ENCODE measurements at places on chromosomes 2 and 18.

DNA sequence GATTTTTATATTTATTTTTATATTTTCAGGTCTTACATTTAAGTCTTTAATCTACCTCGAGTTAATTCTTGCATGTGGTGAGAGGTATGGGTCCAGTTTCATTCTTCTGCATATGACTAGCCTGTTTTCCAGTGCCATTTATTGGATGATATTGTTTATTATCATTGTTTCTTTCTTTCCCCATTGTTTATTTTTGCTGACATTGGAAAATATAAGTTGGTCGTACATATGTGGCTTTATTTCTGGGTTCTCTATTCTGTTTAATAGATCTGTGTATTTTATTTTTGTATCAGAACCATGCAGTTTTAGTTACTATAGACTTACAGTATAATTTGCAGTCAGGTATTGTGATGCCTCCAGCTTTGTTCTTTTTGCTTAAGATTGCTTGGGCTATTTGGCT lies 113.4 kb upstream of the VWC2L start:
- no peak for DNase-seq

- DNase-seq = no peak
Observed at GRCh38 chr18:78890388-78890787, 89.2 kb upstream of the SALL3 start.

GRCh38 chr2:26648516-26648915 lies 7.3 kb upstream of the CIB4 start:
- no peak for DNase-seq

DNA sequence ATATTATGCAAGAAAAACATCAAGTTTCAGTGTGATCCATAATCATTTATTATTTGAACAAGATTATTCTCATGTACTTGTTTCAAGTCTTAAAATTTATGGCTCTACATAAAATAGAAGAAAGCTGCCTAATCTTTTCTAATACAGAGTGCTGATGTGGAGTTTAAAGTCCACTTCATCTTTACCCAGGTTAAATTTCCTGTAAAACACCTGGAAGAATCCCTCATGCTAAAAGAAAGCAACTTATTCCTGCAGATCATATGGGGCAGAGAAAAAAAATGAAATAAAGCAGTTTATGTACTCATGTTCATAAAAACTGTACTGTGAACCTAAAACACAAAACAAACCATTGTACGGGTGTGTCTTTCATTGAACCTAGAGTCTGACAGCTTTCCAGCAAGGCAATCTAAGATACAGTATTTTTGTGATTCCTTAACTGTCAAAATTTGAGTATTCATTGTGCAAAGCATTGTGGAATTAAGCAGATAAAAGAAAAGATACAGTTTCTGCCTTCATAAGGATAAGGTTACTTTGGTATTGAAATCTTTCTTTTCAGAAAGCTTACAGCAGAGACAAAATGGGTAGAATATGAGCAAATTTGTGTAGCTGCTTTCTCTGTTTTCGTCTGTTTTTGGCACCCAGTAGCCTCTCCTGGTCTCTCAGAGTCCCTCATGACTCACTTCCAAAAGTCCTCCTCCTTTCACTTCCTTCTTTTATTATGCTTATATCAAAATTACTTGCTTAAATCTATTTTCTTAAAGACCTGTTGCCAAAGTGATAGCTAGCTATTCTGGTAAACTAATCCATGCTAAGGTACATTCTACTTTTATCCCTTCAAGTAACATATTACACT lies 26.9 kb upstream of the GLS start:
- no peak for DNase-seq

DNA sequence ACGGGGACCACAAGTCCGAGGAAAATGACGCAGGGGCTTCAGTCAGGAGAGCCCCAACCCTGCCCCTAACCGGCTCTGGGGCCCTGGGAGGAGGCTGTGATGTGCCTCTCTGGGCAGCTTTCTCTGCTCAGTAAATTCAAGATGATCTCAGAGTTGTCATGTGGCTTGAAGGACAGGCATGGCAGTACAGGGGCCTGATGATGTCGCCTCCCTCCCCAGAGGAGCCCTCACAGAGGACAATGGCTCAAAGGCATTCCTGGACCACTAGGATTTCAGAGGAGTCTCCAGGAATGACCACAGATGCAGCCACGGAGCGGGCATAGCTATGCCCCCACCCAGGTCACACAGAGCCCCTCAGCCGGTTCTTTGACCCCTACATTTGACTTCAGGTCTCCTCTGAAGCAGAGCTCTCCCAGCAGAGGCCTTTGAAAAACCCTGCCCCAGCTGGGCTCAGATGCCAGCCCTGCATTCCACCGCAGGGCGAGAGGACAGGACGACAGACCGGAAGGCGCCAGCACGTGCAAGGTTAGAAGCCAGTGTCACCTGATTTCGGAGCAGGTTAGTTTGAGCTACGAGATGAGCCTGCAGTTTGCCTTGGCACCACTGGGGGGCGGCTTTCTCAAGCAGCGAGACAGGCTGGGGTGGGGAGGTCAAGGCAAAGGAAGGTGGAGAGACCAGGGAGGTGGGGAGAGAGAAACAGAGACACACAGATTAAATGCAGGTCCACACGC lies 39.2 kb downstream of the BIN1 start:
- DNase-seq = peak; percentile 24

- no peak for DNase-seq
Observed at GRCh38 chr2:178928077-178928476, 120.9 kb upstream of the TTN start.

GRCh38 chr18:58937071-58937886 lies 72.6 kb downstream of the ZNF532 start:
- no peak for DNase-seq

- DNase-seq = no peak
Observed at GRCh38 chr2:127356531-127356930, 31.2 kb downstream of the MAP3K2 start.

GRCh38 chr2:16334886-16335603 lies 330.6 kb downstream of the CYRIA start:
- DNase-seq = no peak

DNA sequence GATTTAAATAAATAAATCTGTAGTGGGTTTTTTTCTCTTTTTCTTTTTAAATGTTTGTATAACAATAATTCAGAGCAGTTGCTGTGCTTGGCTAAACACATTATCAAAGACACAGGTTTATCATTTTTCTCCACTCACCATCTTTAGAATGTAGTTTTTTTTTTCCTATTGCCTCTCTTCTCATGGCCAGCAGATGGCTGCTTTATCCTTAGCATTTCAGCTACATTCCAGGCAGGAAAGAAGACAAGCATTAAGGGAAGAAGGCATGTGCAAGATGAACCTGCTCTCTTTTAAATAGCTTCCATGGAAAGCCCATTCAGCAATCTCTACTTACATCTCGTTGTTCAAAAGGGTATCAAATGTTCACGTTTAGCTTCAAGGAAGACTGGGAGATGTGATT lies 42.6 kb downstream of the ARHGAP15 start:
- DNase-seq = no peak

DNA sequence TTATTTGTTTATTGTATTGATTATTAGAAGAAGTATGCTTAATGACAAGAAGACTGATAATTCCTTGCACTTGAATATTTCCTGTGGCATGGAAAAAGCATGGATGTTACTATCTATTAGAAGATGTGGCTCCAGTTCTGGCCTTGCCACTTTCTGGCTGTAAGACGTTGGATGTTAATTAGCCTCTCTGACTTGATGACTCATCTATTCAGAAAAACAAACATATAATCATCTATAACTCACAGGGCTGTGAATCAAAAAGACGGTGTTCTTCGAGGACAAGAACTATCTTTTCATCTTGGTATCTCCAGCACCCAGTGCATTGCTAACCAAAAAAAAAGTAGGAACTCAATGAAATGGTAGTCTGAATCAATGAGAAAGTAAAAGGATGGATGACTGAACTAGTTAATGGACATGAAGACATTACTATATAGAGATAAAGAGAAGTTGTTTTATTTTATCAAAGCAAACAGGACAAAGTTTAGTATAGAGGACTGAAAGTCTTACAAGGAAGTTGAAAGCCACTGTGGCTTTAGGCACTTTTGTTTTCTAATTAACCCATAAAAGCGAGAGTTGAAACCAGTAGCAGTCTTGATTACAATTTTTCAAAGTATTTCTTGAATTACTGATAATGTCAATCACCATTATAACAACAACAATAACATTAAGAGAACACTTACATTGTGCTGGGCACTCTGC lies 145.3 kb downstream of the RND3 start:
- DNase-seq = no peak

DNA sequence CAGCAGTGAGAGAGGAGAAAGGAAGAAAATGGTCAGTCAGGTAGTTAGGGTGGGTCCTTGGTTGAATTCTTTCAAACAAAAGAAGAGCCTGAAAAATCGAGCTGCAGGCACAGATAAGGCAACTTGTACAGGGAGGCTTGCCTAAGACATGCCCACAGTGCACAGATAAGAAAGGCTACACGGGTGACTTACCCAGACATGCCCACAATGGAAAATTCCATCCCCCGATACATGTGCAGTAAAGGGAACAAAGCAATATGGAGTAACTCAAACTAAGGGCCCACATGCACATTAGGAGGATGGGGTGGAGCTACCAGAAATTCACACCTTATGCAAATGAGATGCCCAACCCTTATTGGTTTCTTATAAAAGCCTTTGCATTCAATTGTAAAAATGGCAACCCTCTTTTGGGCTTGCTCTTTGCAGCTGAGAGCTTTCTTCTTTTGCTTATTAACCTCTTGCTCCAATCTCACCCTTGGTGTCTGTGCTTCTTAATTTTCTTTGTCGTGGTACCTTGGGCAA lies 110.3 kb upstream of the RMP24 start:
- no peak for DNase-seq

GRCh38 chr2:174605687-174606086 lies 8.1 kb upstream of the WIPF1 start:
- DNase-seq = no peak

GRCh38 chr2:69718338-69718965 lies 23.5 kb upstream of the ANXA4 start:
- no peak for DNase-seq

GRCh38 chr2:53770264-53770663 lies 2.7 kb downstream of the CHAC2 start:
- DNase-seq = no peak

- DNase-seq = no peak
Observed at GRCh38 chr18:57440331-57441070, 5.3 kb downstream of the ONECUT2 start.

DNA sequence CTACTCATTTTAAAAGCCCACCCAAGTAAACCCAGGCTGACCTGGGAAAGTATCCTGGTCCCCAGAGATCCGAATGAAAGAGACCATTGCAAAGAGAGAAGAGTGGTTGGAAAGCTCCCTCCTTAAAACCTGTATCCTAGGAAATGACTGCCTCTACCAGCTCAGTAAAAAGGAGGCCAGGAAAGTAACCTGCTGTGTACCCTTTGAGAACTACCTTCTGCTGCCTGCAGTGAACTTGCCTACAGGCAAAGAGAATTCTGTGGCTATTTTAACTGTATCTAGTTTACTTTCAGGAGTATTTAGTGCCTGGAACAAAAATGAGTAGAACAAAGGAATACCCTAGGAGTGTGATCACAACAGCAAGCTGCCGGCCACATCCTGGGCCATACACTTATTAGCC lies 641.7 kb upstream of the NRXN1 start:
- no peak for DNase-seq

GRCh38 chr18:78092901-78093300 lies 843.3 kb downstream of the GALR1 start:
- DNase-seq = no peak

- DNase-seq = no peak
Observed at GRCh38 chr18:47953471-47953931, 23.0 kb upstream of the SMAD2 start.

- no peak for DNase-seq
Observed at GRCh38 chr2:237092506-237092905, 6.8 kb downstream of the COPS8 start.

- no peak for DNase-seq
Observed at GRCh38 chr2:75558786-75559679, 1.7 kb downstream of the EVA1A start.

GRCh38 chr2:33051586-33052360 lies 105.0 kb downstream of the LTBP1 start:
- no peak for DNase-seq

GRCh38 chr2:171625006-171625405 lies 62.3 kb upstream of the DYNC1I2 start:
- no peak for DNase-seq

DNA sequence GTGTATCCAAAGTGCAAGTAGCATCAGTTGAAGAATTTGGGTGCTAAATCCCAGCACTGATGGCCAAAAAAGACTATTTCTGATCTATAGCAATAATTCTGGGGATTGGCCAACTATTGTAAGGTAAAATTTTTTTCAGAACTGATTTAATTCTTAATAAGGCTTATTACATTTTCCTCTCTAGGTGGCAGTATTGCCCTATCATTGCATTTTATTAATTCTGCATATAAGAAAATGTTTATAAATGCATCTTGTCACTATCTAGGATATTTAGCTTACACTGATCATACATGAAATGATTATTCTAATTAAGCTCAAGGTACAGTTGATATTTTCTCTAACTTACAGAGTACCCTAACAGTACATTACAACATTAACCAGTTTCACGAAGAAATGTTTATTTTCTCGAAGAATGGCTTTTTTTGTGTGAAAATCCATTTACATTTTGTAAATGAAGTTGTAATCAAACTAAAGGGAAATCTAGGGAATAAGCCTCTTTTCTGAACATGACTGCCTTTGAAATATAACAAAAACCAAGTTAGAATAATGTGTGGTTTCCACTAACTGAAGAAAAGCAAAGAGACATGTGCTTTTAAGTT lies 11.0 kb downstream of the TTN start:
- DNase-seq = no peak

DNA sequence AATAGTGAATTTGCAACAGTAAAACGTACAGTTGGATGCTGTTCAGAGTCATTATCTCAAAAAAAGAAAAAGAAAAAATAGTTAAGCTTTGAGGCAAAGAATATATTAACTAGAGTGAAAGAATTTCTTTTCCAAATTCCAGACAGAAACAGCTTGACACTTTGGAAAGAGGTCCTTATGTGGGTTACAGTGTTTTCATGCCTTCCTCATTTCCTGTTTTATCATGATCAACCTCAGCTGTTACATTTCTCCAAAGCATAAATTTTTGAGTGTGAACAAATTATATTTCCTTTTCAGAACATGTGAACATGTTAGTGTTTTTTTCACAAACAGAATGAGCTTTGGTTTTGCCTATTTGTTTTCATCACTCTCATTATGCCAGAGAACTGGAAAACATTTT lies 13.6 kb downstream of the FRZB start:
- no peak for DNase-seq

DNA sequence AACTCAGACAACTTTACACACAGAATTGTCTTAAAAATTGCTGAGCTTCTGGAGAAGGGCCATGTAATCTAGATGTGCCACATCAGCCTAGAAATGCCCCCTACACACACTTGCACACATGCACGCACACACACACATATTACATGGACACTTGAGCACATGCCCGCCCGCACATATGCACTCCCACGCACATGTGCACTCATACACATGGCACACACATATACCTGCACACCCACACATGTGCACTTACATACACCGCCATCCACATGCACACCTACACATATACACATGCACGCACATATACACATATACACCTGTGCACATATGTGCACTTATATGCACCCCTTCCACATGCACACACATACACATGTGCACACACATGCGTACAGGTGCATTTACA lies 213.7 kb downstream of the SEPTIN10 start:
- no peak for DNase-seq

- no peak for DNase-seq
Observed at GRCh38 chr2:101127319-101128056, 23.7 kb downstream of the TBC1D8 start.

GRCh38 chr2:4979111-4979510 lies 713.1 kb upstream of the SOX11 start:
- no peak for DNase-seq

Data from NCI-H1930 (cell line).